ENCODE measurements at places on chromosomes 4 and X.

DNA sequence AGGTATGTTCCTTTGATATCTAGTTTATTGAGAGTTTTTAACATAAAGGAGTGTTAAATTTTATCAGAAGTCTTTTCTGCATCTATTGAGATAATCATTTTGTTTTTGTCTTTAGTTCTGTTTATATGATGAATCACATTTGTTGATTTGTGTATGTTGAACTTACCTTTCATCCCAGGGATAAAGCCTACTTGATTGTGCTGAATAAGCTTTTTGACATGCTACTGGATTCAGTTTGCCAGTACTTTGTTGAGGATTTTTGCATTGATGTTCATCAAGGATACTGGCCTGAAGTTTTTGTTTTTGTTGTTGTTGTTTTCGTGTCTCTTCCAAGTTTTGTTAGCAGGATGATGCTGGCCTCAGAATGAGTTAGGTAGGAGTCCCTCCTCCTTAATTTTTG lies 10.8 kb upstream of the AFM start:
- DNase-seq, result no peak

- no peak for DNase-seq
Measured at GRCh38 chr4:25911356-25911755, 2.7 kb upstream of the SMIM20 start.

DNA sequence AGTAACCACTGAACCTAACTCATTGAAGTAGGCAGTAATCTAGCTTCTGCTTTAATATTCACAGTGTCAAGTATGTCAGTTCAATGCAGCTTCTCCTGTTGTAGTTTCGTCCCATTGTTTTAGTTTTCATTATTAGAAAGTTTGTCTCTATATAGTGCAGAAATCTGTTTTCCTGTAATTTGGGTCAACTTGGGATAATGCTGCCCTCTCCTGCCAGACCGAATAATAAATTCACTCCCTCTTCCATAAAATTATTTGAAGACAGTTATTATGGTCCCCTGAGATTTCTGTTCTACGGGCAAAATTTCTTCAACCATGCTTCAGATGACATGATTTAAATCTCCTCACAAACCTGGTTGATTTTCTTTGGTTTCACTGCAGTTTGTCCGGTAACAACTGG lies 4.6 kb upstream of the LUZP4 start:
- no peak for DNase-seq

GRCh38 chr4:7041801-7042502 lies 1.2 kb upstream of the TADA2B start:
- DNase-seq, result peak; percentile 45

- DNase-seq, result no peak
Measured at GRCh38 chr4:47145630-47146029, 114.3 kb downstream of the GABRB1 start.

GRCh38 chr4:177441803-177442622 lies at the start of gene AGA:
Gene AGA (minus strand): TSS chr4:177442437. CDS start chr4:177442375, 62 bp downstream.
- no peak for DNase-seq

- DNase-seq, result no peak
Measured at GRCh38 chrX:150966235-150966634, 16.9 kb upstream of the HMGB3 start.

GRCh38 chr4:185566425-185566824 lies 31.1 kb upstream of the PDLIM3 start:
- DNase-seq, result no peak

GRCh38 chrX:136055651-136056221 lies 70.5 kb downstream of the SLC9A6 start:
- DNase-seq, result no peak

DNA sequence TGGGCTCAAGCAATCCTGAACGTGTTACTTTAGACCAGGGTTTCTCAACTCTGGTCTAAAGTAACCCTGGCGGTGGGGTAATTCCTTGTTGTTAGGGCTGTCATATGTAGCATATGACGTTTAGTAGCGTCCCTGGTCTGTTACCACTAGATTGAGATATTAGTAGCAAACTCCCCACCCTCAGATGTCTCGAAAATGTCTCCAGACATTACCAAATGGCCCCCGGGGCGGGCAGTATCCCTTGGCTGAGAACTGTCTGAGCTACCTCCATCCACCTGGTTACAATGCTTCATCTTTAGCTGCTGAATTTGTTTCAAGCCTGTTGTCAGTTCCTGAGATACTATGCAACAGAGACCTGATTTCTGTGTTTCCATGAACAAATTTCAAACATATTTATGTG lies 56.7 kb downstream of the CLDN34 start:
- DNase-seq, result no peak

- DNase-seq, result no peak
Measured at GRCh38 chr4:1049591-1049905, 38.1 kb downstream of the FGFRL1 start.

GRCh38 chrX:38882894-38883626 lies 81.8 kb downstream of the MID1IP1 start:
- DNase-seq, result no peak

DNA sequence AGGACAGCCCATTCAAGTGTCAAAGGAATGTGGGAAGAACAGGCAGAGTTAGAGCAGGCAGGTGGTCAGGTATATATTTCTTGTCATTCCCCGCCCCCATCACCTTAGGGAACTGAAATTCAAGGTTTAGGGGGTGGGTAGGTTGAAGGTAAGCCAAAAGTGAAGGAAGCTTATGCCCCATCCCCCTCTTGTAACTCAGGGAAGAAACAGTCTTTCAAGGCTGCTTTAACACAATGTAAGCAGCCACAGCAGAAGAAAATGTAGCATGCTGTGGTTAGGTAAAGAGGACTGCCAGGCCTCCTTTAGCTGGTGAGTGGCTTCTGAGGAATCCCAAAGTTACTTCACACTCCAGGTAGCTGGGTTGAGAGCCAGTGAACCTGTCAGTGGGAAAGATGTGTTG lies 122.3 kb downstream of the RS1 start:
- no peak for DNase-seq

- peak; percentile 77 for DNase-seq
Measured at GRCh38 chr4:142474398-142475087, 371.6 kb downstream of the INPP4B start.

GRCh38 chr4:12897954-12898353 lies 586.2 kb downstream of the RAB28 start:
- DNase-seq, result no peak

All from NCI-H187 treated with DMSO at 0.1 percent for 48 hours (cell line).